NCI-H1694 treated with DMSO at 0.1 percent for 48 hours (cell line): ENCODE measurements at places on chromosomes 1 and 21.

GRCh38 chr1:3011127-3011526 is 10.1 kb upstream of the ACTRT2 start:
- DNase-seq = no peak

DNA sequence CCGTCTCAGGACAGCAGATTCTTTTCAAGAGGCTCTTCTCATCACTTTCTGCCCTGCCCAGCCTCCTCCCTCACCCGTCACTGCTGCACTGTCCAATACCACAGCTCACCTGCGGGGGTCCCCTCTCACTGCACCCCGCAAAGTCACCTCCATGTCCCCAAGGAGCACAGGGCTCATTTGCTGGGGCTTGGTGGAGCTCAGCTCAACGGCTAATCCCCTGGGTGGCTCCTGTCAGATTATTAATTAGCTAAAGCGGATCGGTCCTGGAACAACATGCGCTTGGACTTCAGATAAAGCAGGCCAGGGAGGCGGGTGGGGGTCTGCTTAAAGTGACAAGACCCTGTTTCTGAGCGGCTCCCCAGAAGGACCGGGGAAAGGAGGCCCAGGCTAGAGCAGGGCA is 43.1 kb downstream of the CASZ1 start:
- no peak for DNase-seq

GRCh38 chr1:70436622-70437251 is 25.7 kb downstream of the CTH start:
- DNase-seq = no peak

- no peak for DNase-seq
Observed at GRCh38 chr1:89794406-89794805, 26.4 kb upstream of the LRRC8D start.

DNA sequence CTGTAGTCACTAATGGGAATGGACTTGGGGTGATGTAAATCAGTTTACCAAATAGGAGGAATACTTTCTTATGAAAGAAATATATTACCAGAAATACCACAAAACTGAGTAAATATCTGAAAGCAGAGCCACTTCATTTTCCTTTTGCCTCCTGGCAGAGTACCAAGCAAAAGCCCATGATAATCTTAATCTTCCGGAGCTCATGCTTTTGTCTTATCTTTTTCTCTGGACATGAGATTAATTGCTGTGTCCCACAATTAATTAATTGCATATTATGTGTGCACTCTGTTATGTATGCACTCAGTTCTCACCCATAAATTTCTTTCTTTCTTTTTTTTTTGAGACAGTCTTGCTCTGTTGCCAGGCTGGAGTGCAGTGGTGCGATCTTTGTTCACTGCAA is 94.1 kb upstream of the PDE4B start:
- DNase-seq = no peak
